Dermis microvascular lymphatic vessel endothelial cell (primary cell): ENCODE measurements at places on chromosomes 6 and 20. TPM values are rescaled to one million over a fixed set of nuclear protein-coding genes. Genes with fewer than 3 reads are reported as not detected.

Gene SIRPD
- not detected in 2 replicates for total RNA-seq

Gene RPP40
- total RNA-seq = 14.3 and 18.2 TPM in 2 replicates

GRCh38 chr6:115544765-115545671 is 515.7 kb downstream of the FRK start:
- DNase-seq = no peak

DNA sequence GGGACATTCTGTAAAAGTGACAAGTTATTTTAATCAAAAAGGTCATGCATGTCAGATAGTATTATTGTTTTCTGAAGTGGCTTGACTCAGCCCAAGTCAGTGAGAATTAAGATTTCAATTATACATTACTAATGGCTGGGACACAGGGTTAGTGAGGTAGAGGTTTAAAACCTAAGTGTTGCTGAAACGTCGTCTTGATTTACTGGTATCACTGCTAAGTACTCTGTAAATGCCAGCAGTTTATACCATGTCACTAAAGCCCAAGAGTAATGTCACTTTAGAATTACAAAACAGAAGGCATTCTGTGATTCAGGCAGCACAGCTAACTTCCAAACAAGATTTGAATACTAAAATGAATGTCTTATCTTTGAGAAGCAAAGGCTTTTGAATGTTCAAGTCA is 176.6 kb downstream of the NKAIN2 start:
- no peak for DNase-seq

Gene SNX9
- 36.2 and 53.7 TPM in 2 replicates for total RNA-seq

Gene LY6G6D
- total RNA-seq = not detected in 2 replicates

DNA sequence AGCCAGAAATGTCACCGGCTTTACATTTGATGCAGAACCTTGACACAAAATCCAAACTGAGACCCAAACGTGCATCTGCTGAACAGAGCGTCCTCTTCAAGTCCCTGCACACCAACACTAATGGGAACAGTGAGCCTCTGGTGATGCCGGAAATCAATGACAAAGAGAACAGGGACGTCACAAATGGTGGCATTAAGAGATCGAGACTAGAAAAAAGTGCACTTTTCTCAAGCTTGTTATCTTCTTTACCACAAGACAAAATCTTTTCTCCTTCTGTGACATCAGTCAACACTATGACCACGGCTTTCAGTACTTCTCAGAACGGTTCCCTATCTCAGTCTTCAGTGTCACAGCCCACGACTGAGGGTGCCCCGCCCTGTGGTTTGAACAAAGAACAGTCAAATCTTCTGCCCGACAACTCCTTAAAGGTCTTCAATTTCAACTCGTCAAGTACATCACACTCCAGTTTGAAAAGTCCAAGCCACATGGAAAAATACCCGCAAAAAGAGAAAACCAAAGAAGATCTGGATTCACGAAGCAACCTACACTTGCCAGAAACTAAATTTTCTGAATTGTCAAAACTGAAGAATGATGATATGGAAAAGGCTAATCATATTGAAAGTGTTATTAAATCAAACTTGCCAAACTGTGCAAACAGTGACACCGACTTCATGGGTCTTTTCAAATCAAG is 108.4 kb downstream of the RTN4IP1 start:
- DNase-seq = no peak
